Activated CD8-positive, alpha-beta memory T cell treated with anti-CD3 and anti-CD28 coated beads for 4 hours (primary cell): ENCODE measurements at places on chromosomes 12 and 14.

GRCh38 chr14:87944987-87945604 lies 47.9 kb downstream of the GALC start:
- no peak for DNase-seq

- no peak for DNase-seq
Observed at GRCh38 chr12:101257357-101257756, 22.5 kb upstream of the UTP20 start.

- DNase-seq, result no peak
Observed at GRCh38 chr14:106812788-106813476, 1286.5 kb downstream of the TMEM121 start.

GRCh38 chr12:52618216-52618615 lies at the start of gene KRT73:
TSS of gene KRT73 (minus strand) at chr12:52618559. CDS start at chr12:52618524, 35 bp downstream.
- no peak for DNase-seq

GRCh38 chr12:119320678-119321077 lies 13.9 kb upstream of the CCDC60 start:
- no peak for DNase-seq

GRCh38 chr14:64994540-64994939 lies 7.8 kb downstream of the FNTB start:
- no peak for DNase-seq

GRCh38 chr12:56061982-56062381 lies 18.0 kb upstream of the ERBB3 start:
- DNase-seq, result no peak

DNA sequence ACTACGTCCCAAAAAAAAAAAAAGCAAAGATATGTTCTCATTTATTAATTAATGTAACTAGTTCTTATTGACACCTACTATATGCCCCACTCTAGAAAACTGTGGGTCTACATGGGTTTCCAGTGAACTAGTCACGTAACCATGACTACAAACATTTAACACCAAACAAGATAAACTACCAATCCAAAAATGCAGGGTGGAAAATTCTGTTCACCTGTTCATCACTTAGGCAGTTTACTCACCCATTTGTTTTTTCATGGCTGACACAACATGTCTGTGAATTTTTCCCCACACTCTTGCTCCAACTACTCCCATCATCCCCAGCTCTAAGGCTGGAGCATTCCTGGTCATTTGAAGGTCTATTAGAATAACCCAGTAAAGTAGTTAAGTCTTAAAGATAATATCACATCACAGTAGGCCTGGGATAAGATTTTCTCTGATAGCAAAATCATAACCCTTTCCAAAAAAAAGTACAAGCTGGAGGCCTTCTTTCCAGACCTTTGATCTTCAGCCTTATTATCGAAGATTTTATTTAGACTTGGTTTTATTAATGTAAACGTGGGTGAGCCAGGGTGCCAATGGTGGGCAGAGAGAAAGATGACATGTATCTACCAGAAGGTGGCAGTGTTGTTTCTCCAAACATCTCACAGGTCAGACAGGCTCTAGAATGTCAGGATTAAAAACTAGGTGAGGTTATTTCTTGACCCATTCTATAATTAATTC lies 61.6 kb upstream of the DAAM1 start:
- DNase-seq, result no peak

DNA sequence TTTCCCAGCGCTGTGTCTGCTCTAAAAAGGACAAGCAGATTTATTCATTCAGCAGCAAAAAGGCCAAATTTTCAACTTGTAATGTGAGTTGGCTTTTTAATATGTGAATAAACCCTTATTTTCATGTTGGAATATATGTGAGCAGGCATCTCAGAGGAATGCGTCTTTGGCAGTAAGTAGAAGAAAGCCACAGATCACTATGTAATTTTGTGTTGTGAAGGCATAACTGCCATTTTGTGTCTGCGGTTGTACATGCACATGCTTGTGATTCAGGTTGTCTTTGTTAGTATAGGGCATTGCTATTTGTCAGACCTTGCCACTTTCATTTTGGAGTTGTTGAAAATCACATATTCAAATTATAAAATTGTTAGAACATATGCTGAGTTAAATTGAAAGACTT lies 398.8 kb upstream of the RGS6 start:
- no peak for DNase-seq

DNA sequence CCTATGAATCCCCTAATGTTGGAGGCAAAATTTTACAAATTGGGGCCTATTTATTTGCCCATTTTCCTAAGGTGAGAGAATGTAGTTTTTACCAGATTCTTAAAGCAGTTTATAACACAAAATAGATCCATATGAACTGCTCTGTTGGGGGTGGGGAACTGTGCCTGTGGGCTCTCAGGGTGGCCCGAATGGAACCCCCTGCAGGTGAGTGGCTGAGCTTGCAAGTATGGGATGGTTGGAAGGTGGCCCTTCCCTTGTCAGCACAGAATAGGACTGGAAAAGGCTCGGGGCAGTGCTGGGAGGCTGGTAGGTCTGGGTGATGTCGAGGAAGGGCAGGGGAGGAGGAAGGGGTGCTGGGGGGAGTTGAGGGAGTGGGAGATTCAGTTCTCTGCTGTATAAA lies 4.9 kb downstream of the VSX2 start:
- DNase-seq, result no peak

DNA sequence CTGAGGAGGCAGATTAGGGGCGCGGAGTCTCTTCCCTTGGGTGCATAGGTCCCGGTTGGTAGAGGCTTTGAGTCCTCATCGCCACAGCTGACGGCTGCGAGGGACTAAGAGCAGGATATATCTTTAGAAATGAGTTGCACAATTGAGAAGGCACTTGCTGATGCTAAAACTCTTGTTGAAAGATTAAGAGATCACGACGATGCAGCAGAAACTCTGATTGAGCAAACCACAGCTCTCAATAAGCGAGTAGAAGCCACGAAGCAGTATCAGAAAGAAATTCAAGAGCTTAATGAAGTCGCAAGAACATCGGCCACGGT lies 22.1 kb downstream of the SPATS2 start:
- no peak for DNase-seq

DNA sequence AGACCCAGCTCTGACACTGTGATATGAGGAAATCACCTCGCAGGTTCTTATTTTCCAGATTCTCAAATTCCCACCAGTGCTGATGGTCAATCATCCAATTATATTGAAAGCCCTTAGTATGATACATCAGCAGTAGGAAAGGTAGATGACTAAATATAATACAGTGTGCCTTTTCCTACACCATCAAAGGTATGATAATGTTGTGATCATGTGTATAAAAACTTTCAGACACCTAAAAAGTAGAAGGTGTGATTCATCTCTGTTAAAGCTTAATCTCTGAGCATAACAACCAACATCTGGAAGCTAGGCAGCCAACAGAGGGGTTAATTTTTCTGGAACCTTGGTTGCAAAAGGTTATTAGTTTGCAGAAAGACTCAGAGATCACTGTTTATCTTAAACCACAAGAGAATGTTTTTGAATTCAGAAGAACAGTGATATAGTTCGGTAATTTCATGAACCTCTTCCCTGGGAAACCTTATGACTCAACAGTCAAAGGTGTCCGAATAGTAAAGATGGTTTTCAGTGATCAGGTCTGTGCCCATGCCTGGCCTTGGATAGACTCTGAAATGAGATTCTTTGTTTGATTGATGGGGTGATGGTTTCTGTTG lies 122.5 kb downstream of the ETV6 start:
- no peak for DNase-seq

DNA sequence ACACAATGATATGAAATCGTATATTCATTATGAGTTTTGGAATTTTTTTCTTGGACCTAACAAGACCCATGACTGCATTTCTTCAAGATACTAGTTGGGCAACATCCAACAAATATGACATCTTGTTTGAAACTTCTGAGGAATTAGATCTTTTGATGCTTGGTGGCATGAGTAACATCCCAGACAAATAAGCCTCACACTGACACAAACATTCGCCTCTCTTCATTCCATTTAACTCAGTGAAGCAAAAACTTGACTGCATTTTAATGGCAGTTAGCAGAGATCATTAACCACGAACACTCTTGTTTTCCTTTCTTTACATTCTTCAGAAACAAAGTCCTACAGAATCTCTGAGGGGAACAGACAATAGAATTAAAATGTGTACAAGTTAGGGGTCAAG lies 758.3 kb downstream of the C12orf50 start:
- DNase-seq, result no peak

DNA sequence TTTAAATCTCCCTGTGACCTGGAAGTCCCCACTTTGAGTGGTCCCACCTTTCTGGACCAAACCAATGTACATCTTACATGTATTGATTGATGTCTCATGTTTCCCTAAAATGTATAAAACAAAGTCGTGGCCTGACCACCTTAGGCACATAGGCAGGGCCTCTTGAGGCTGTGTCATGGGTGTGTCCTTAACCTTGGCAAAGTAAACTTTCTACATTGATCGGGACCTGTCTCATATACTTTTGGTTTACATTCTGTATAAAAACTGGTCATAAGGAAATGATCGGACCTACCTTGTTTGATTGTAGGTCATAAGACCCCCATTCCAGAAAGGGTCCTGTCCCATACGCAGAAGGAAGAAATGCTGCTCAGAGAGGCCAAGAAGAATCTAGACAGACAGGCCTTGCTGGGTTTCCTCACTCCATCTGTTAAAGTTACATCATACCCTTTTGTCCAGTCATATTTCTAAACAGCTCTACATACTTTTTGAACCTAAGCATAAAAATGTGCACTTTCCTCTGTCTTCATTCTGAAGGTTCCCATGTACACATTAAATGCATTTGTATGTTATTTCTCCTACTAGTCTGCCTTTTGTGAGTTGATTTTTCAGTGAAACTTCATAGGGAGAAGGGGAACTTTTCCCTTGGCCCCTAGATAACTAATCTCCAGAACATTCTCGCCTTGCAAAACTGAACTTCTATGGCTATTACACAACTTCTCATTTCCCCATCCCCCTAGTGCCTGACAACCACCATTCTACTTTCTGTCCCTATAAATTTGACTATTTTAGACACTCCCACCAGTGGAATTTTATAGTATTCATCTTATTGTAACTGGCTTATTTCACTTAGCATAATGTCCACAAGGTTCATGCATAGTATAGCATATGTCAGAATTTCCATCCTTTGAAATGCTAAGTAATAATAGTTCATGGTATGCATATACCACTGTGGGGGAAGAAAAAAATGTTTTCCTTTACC lies 30.2 kb upstream of the CPM start:
- DNase-seq, result no peak

DNA sequence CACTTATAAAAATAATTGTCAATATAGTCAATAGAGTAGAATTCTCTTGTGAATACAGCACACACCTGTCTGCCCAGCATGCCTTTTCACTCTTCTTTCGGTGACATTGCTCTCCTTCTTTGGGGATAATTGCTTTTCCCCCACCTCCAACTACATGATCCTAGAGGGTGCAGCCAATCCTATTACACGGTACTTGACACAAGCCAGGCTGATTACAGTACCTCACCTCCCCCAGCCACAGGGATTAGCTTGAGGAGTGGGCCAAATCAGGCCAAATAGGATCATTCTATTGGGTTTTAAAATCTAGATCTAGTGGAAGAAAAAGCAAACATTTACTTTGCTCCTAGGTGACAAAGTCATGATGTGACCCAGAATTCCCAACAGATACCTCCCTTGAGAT lies 16.8 kb upstream of the NFYB start:
- DNase-seq, result no peak

DNA sequence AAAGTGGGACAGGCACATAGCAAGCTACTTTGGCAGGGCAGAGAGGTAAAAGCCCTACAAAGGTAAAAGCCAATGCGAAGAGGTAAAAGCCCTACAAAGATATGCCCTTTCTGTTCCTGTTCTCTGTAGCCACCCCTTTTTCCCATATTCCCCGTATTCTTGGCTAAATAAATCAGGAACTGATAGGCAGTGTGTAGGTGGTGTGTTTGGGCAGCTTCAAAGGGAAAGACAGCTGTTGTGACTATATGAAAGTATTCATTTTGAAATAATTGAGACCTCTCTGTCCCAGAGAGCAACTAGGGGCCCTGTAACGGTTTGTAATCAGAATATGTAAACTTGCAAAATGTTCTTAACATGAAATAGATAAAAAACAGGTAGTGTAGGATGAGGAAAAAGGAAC lies 11.3 kb upstream of the SLC41A2 start:
- no peak for DNase-seq

- DNase-seq, result no peak
Observed at GRCh38 chr12:129276361-129277060, 423.2 kb downstream of the GLT1D1 start.

DNA sequence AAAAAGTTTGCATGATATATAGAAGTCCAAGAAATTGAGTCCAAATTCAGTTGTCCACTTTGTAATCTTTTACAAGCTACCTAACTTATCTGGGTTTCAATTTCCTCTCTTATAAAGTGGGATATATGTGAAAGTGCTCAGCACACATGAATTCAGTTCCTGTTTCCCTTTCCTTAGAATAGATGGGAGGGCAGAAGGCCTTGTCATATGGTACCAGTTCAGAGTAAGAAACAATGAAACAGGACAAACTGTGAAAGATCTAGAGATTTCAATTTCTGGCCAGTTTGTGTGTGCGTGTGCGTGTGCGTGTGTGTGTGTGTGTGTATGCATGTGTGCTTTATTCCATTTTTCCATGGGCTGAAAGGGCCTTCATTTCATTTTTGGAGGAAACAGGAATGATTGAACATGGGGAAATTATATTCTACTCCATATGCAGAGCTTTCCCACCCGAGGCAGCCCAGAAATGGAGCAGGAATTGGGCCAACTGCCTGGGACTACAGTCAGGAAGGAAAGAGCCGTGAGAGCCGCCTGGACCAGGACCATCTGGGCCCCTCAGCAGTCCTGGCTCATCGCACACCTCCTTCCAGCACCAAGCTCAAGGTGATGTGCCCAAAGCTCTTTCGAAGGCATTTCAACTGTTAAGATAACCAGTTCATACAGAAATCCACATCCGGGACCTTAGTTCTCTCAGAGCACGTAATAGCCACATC lies 183.2 kb downstream of the EPS8 start:
- no peak for DNase-seq

- DNase-seq, result no peak
Observed at GRCh38 chr12:23752245-23752644, 197.2 kb downstream of the SOX5 start.

DNA sequence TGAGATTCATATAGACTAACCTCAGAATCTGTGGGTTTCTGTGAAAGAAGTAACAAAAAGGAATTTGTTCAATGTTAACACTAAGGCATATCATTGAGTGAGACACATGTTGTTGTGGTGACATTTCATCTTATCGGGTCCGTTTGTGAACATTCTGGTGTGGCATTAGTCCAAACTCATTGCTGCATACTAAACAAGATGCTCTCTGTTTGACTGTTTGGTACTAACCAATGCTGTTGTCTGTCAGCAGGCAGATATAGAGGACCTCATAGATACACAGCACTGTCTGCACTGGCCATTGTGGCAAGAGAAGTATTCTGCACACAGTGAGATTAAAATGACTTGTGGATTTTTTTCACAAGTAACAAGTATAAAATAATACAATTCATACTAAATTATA lies 41.2 kb downstream of the SLC25A21 start:
- DNase-seq, result no peak

- no peak for DNase-seq
Observed at GRCh38 chr12:50006754-50007442, 18.4 kb downstream of the RACGAP1 start.
